CD4-positive, alpha-beta T cell treated with Interleukin-4 for 1 hour (primary cell): ENCODE measurements at places on chromosomes 3 and 15.

DNA sequence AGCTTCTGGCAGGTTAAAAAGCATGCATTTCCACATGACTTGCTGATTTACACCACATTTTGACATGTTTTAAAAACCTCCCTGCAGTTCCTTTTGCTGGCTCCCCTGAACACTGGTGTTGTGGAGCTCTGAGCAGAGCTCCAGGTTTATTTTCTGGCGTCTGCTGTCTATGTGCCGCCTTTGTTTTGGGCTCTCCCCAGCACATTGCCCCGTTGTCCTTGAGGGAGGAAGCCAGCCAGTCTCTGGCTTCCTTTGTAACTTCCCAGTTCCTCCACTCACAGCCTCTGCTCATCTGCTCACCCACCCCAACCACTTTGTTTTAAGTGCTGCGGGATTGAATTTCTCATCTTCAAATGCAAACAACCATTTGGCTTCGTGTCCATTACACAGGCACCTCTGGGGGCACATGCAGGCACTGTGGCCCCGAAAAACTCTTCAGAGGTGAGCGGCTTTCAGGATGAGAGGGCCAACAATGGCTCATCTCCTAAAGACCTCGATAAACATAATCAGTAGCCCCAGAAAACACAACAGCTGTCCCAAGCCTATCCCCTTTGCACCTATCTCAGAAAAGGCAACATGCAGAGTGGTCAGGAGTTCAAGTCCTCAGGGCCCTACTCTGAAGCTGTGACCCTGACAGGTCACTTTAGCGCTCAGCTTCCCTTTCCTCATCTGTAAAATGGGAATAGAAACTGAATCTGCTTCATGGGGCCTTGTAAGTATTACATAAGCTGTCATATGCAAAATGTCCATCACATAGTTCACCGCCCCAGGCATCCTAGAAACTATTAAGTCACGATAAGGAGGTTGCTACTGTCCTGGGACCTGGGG lies 1.3 kb upstream of the MEF2A start:
- no peak for DNase-seq

DNA sequence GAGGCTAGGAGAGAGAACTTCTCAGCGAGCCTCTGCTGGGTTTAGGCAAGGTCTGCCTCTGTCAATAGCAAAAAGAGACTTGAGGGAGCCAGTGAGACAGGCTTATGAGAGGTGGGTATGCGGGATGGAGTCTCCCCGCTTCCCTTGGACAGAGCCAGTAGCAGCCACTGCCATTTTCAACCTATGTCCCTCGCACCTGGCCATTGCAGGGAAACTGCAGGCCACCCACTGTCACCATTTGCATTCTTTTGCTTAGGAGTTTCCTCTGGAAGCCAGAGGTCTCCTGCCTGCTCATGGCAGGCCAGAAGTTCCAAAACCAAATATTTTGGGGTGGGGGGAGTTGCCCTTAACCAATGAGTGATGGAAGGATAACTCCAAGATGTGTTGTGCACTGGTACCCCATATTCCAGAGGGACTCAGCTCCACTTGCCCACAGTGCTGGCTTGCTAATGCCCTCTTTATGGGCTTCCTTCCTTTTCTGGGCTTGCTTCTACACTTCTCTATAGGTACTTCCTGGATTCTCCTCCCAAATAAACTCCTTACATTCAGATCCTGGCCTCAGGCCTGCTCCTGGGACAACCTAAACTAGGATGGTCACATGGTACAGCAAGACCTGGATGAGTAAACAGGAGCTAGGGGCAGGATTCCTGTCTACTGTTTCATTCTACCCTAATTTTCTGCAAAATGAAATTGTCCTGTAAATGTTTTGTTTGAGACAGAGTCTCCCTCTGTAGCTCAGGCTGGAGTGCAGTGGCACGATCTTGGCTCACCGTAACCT lies 108.9 kb upstream of the PROK2 start:
- no peak for DNase-seq

GRCh38 chr3:76753599-76753998 lies 286.3 kb upstream of the ROBO2 start:
- DNase-seq = no peak

- peak; percentile 49 for DNase-seq
Observed at GRCh38 chr15:60526127-60526616, 47.2 kb upstream of the ICE2 start.
